SK-N-SH (cell line): ENCODE measurements at places on chromosomes 12 and 14. TPM values are rescaled to one million over a fixed set of nuclear protein-coding genes. Genes with fewer than 3 reads are reported as not detected.

The GSKIP gene
- 13.6 and 18.2 TPM in 2 replicates for polyA plus RNA-seq

The SLCO1B3 gene
- polyA plus RNA-seq = not detected in 2 replicates

The ACYP1 gene
- polyA plus RNA-seq = 53.5 and 70.1 TPM in 2 replicates

The EGLN3 gene
- 0.31 and 0.76 TPM in 2 replicates for polyA plus RNA-seq

The AGAP2 gene
- 3.9 and 5.2 TPM in 2 replicates for polyA plus RNA-seq

The SLC8A3 gene
- 0.26 and 0.67 TPM in 2 replicates for polyA plus RNA-seq

The C12orf50 gene
- polyA plus RNA-seq = 0.03 and 0.10 TPM in 2 replicates

DNA sequence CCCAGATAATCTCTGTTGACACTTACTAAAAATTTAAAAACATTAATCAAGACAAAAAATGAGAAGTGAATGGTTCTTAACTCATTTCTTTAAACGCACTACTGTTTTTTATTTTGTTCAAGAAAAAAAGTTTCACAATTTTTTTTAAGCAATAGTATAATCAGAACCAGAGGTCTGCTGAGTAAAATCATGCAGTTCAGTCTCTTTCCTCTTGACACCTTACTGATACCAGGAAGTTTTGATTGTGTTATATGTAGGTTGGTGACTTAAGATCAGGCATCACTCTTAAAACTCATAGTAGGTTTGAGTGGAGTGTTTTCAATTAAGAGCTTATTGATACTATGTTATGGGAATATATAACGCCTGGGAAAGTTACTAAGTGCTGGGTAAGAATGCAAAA lies 121.4 kb downstream of the TRMT5 start:
- DNase-seq = no peak
- no peaks in the 10 kb centered on the region for H3K27me3 ChIP-seq
- H3K4me3 ChIP-seq = no peak overlapping the region
- H3K27ac ChIP-seq = no peak overlapping the region
- peaks cover 9% of the 10 kb centered on the region for H3K36me3 ChIP-seq

DNA sequence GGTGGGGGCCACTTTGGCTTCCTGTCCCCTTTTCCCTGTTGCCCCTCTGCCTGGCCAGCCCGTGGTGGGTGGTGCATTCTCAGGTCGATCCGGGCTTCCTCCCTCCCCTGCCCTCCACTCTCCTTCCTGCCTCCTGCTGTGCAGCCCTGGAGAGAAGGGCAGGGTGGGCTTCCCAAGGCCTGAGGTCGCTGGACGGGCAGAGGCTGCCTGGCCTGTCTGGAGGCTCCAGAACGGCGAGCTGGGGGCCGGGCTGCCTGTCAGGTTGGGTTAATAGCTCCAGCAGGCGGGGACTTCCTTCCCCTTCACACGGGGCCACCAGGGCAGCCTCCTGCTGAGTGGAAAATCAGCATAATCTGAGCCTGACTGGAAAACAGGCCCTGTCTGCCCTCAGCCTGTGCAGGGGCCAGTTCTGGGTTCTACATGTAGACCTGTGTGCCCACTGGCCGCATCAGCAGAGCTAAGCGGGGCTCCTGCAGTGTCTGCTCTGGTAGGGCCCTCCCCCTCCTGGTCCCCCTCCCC lies 11.3 kb downstream of the KIF26A start:
- peaks cover 16% of the 10 kb centered on the region; the same call in 1 of the 2 replicates for H3K4me1 ChIP-seq
- H3K27me3 ChIP-seq = no peaks in the 10 kb centered on the region
- H3K36me3 ChIP-seq = no peaks in the 10 kb centered on the region
- DNase-seq = peak; percentile 85
- H3K4me3 ChIP-seq = no peak overlapping the region
- peak overlapping the region; percentile 48; the same call in 1 of the 2 replicates for H3K27ac ChIP-seq

GRCh38 chr12:32369202-32369601 lies 30.2 kb upstream of the FGD4 start:
- no peaks in the 10 kb centered on the region; the same call in 1 of the 2 replicates for H3K4me1 ChIP-seq
- no peak for DNase-seq
- no peak overlapping the region for H3K4me3 ChIP-seq
- H3K27ac ChIP-seq = no peak overlapping the region
- no peaks in the 10 kb centered on the region for H3K27me3 ChIP-seq

- H3K36me3 ChIP-seq = no peaks in the 10 kb centered on the region
- no peak for DNase-seq
- no peak overlapping the region for H3K27ac ChIP-seq
- no peak overlapping the region for H3K4me3 ChIP-seq
- peaks cover 9% of the 10 kb centered on the region; the same call in 1 of the 2 replicates for H3K4me1 ChIP-seq
Measured at GRCh38 chr14:76654573-76655108, 106.6 kb upstream of the VASH1 start.

DNA sequence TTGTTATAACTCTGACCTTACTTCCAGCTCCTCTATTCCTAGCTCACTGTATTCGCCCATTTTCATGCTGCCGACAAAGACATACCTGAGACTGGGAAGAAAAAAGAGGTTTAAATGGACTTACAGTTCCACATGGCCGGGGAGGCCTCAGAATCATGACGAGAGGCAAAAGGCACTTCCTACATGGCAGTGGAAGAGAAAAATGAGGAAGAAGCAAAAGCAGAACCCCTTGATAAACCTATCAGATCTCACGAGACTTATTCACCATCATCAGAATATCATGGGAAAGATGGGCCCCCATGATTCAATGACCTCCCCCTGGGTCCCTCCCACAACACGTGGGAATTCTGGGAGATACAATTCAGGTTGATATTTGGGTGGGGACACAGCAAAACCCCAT lies 14.5 kb upstream of the PHC1 start:
- H3K4me1 ChIP-seq = no peaks in the 10 kb centered on the region
- no peak for DNase-seq
- H3K27ac ChIP-seq = no peak overlapping the region
- H3K4me3 ChIP-seq = no peak overlapping the region
- H3K36me3 ChIP-seq = no peaks in the 10 kb centered on the region

GRCh38 chr14:103472939-103473338 lies 49.7 kb downstream of the CKB start:
- no peak overlapping the region for H3K4me3 ChIP-seq
- H3K4me1 ChIP-seq = no peaks in the 10 kb centered on the region
- no peak overlapping the region for H3K27ac ChIP-seq
- no peak for DNase-seq

DNA sequence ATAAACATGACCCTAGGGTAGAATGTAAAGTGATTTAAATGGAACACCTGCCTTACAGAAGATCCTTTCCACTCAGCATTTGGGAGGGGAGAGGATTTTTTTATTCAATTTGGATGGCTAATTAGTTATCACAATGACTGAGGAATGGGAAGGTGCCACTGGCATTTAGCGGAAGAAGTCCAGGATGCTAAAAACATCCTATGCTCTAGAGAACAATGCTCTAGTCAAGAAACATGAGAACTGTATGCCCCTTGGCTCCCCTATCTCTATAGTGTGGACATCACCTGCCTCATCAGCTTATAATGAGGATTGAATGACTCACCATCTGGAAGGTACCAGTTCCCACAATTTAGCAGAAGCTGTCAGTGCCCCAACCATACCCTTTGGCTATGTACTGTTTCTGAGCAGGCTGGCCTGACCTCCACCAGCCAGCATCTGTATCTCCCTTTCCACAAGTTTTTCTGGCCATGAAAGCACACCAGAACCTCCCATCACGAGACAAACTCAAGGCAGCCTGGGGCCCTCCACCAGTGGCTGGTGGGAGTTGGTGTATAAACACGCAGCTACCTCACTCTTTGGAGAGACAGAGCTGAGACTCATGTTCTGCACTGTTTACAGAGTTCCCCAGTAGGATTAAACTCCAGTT lies 109.7 kb upstream of the VASH1 start:
- H3K27me3 ChIP-seq = no peaks in the 10 kb centered on the region
- H3K27ac ChIP-seq = no peak overlapping the region
- H3K36me3 ChIP-seq = no peaks in the 10 kb centered on the region
- peak; percentile 11 for DNase-seq

- DNase-seq = no peak
- no peak overlapping the region for H3K27ac ChIP-seq
- no peaks in the 10 kb centered on the region for H3K27me3 ChIP-seq
- no peaks in the 10 kb centered on the region for H3K36me3 ChIP-seq
- H3K4me3 ChIP-seq = no peak overlapping the region
Measured at GRCh38 chr12:20852649-20853048, 42.1 kb downstream of the SLCO1B3 start.

DNA sequence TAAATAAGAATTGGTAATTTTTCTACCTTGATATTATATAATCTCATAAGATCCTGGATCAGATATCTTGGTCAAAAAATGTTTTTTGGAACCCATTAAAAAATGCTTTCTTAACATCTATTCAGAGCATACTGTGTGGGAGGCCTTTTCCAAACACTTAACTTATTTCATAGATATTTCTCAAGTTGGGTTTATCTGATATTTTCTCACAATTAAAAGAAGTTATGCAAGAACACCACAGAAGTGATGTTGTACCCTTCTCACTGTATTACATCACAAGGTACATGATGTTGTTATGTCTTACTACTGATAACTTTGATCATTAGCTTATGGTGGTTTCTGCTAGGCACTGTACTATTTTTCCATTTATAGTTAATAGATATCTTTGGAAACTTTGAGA lies 23.4 kb upstream of the PRPF39 start:
- no peak overlapping the region for H3K4me3 ChIP-seq
- no peaks in the 10 kb centered on the region for H3K27me3 ChIP-seq
- DNase-seq = no peak
- H3K27ac ChIP-seq = no peak overlapping the region
- H3K36me3 ChIP-seq = peaks cover 3% of the 10 kb centered on the region
- no peaks in the 10 kb centered on the region for H3K4me1 ChIP-seq

DNA sequence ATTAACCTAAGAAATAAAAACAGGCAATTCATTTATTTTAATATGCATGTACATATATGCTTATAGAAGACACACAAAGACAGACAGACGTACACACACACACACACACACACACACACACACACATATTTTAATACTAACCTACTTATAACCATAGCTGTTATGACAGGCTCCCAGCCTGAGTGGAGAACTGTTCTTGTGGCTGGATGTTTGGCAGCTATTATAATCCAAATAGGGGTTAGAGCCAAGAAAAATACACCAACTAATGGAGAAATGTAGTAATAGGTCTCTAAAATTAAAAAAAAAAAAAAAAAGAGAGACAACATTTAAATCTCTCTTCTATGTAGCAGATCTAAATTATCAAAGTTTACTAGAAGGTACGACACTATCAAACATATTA lies 91.8 kb downstream of the SLC41A2 start:
- H3K27ac ChIP-seq = peak overlapping the region; percentile 17; the same call in 1 of the 2 replicates
- no peak for DNase-seq
- H3K36me3 ChIP-seq = no peaks in the 10 kb centered on the region
- no peaks in the 10 kb centered on the region for H3K27me3 ChIP-seq
- H3K4me3 ChIP-seq = no peak overlapping the region
- H3K4me1 ChIP-seq = no peaks in the 10 kb centered on the region; the same call in none of the 2 replicates
